ENCODE measurements at places on chromosomes 12 and 14.

DNA sequence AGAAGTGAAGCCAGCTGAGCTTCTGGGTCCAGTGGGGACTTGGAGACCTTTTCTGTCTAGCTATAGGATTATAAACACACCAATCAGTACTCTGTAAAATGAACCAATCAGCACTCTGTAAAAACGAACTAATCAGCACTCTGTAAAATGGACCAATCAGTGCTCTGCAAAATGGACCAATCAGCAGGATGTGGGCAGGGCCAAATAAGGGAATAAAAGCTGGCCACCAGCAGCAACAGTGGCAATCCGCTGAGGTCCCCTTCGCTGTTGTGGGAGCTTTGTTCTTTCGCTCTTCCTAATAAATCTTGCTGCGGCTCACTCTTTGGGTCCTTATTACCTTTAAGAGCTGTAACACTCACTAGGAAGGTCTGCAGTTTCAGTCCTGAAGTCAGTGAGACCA is 72.3 kb downstream of the NTS start:
- no peak for DNase-seq

GRCh38 chr12:58314610-58315009 is 373.2 kb downstream of the ATP23 start:
- no peak for DNase-seq

DNA sequence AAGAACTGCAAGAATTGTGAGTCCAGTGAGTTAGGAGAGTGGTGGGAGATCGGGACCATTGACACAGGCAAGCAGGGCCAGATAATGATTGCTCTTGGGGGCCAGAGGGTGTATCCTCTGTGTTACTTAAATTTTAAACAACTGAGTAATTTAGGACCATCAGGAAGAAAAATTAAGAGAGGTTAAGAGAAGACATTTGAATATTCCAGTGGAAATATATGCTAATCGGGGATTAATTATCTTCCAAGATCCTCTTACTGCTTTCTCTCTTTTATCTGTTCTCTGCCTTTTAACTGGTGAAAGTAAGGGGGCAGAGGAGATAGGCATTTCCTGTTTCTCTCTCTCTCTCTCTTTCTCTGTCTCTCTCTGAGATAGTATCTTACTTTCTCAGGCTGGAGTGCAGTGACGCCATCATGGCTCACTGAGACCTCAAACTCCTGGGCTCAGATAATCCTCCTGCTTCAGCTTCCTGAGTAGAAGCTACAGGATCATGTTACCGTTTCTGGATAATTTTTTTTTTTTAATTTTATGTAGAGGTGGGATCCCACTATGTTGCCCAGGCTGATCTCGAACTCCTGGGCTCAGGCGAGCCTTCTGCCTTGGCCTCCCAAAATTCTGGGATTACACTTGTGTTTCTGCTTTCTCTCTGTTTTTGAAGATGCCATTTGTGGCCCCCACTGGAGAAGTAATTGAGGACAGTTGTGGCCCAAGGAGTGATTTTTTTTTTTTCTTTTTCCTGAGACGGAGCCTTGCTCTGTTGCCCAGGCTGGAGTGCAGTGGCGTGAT is 85.1 kb downstream of the DIP2B start:
- no peak for DNase-seq

GRCh38 chr14:61524211-61524806 is 171.0 kb upstream of the HIF1A start:
- no peak for DNase-seq

DNA sequence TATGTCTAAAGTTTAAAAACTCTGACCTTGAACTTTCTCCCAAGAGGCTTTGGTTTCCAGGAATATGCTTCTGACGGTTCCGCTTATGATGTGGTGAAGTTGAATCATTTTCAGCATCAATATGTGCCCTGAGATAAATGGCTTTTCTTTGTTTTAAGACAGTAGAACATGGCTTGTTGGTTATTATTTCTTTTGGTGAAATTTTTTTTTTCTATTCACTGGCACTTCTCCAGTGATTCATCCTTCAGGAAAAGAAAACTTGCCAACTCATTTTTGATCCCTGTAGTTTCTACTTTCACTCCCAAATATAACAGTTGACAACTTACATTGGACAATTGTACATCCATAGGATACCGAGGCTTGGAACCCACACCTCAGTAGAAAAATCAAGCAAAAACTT is 1301.2 kb upstream of the FLRT2 start:
- DNase-seq, result no peak

GRCh38 chr14:55638665-55639064 is 58.7 kb downstream of the KTN1 start:
- no peak for DNase-seq

DNA sequence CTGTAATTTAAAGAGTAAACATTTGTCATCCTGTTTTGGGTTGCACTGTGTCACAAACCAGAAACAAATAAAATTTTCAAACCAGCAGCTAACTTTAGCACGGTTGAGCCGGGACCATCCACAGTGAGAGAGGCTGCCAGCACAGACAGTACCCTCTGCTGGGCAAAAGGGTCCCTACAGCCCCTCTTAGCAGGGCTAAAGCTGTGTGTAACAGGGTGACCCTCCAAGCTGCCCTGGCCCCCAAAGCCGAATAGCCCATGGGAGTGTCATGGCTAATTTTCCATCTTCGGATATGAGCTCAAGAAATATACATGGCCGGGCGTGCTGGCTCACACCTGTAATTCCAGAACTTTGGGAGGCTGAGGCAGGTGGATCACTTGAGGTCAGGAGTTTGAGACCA is 157.1 kb upstream of the GRIN2B start:
- DNase-seq, result no peak

DNA sequence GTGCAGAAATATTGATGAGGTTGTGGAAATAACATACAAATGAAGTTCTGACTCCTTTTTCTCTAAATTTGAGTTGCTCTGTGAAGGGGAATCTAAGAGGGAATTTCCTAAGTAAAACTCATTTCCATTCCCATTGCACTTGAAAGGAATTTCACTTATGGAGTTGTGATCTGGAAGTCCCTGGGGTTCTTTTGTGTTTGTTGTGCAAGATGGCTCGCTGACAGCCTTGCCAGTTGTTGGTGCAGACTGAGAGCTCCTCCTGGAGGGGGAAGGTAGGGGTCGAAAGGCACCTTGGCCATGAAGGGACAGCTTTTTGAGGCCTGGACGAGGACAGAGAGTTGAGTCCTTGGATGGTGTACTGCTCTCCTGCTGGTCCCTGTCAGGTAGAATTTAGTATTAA is 72.0 kb downstream of the C12orf56 start:
- DNase-seq, result no peak

- no peak for DNase-seq
Observed at GRCh38 chr12:121060149-121061001, 21.3 kb upstream of the OASL start.

- no peak for DNase-seq
Observed at GRCh38 chr12:47022296-47022695, 57.1 kb upstream of the PCED1B start.
